Upper lobe of right lung (tissue), 1 donor: ENCODE measurements at places on chromosomes 12 and 14. TPM values are rescaled to one million over a fixed set of nuclear protein-coding genes. Genes with fewer than 3 reads are reported as not detected.

The NFATC4 gene
- 42.5 TPM for total RNA-seq

The PPP4R4 gene
- 2.2 TPM for total RNA-seq

The APOF gene
- total RNA-seq, result not detected

The TMTC1 gene
- total RNA-seq, result 37.4 TPM

The ESRRB gene
- total RNA-seq, result not detected

The FGD4 gene
- 65.5 TPM for total RNA-seq

The LGR5 gene
- total RNA-seq, result 0.35 TPM

The KRT1 gene
- total RNA-seq, result 3.5 TPM
